ENCODE measurements at places on chromosomes 11 and 22.

- DNase-seq, result no peak
Measured at GRCh38 chr11:113332638-113333329, 18.4 kb downstream of the TTC12 start.

GRCh38 chr11:124872280-124872679, 7.0 kb downstream of the ROBO3 start:
- DNase-seq, result no peak

DNA sequence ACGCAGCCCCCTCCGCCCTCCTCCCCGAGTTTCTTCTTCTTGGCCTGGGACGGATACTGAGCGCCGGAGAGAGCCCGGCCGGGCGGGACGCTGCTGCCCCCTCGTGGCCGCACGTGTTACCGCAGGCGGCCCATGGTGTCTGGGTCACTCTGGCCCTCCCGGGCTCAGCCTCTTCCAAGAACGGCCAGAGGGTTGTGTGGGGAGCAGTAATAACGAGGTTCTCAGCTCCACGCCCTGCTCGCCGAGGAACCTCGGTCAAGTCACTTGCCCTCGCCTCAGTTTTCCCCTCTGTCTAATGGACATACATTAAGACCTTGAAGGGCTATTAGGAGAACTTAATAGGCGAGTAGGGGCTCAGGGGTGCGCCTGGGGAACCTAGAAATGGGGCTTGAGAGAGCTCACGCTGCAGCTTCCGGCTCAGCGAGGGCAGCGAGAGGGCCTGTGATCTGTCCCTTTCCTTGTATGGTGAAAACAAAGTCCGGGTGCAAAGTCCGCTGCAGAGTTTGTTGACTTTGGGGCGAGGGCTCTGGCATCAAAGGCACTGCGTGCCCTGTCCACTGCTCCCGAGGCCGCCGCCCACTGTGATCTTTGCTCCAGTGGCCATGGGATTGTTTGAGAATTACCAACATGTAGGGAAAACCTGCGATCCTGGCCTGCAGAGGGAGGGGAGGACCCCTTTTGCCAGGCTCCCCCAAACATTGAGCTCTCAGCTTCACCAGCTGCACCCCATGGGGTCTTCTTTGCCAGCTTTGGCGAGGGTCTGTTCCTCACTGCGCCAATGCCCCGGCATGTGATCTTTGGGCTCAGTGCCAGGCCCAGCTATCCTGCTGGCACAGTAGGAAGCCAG, 14.4 kb upstream of the LRP5 start:
- DNase-seq, result peak; percentile 91

DNA sequence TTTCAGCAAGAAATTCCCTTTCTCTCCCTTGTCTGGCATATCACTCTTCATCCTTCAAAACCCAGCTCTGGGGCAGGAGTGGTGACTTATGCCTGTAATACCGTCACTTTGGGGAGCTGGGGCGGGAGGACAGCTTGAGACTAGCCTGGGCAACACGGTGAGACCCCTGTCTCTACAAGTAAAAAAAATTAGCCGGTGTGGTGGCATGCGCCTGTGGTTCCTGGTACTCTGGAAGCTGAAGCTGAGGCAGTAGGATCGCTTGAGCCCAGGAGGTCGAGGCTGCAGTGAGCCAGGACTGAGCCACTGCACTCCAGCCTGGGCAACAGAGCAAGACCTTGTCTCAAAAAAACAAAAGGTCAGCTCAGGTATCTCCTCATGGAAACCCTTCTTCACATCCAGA, 1.4 kb upstream of the RCE1 start:
- DNase-seq, result no peak

- DNase-seq, result no peak
Measured at GRCh38 chr11:94194712-94195111, 66.1 kb downstream of the PANX1 start.

- no peak for DNase-seq
Measured at GRCh38 chr11:103332409-103332808, 223.2 kb downstream of the DYNC2H1 start.

DNA sequence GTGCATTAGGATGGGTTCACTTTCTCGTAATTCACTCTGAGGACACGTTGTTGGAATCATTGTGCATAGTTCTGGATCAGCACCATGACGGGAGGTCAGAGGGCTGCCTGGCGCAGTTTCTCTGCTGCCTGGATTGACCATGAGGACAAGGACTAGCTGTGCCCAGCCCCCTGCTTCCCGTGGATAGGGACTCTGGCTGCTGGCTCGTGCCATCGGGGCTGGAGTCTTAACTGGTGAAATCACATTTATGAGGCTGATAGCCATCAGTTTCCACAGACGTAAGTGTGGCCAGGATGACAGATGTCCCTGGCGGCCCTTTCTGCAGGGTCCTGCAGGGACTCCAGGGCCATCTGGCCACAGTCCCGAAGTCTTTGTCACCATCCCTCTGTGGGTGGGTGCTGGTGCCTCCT, 24.1 kb upstream of the GRAMD4 start:
- no peak for DNase-seq

DNA sequence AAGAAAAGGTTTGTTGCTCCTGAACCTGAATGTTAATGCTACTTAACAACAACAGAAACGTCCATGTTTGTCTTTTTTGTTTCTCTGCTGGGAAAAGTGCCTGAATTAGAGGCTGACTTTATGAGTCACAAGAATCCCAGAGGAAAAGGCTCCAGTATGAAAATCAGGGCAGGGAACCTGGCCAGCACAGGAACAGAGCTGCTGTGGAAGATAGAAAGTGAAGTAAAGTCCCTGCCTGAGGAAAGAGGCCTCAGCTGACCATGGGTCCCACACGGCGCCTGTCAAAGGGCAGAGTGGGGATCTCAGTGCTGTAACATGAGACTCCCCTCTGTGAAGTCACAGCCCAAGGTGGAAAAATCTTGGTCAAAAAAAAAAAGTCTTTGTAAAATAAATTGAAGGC, 632.3 kb upstream of the CCDC90B start:
- no peak for DNase-seq

GRCh38 chr11:60831501-60832079, 10.3 kb upstream of the CCDC86 start:
- DNase-seq, result no peak

GRCh38 chr11:12272821-12273617, 104.4 kb upstream of the PARVA start:
- DNase-seq, result no peak
